NCI-H774 (cell line): ENCODE measurements at places on chromosomes 16 and 17.

DNA sequence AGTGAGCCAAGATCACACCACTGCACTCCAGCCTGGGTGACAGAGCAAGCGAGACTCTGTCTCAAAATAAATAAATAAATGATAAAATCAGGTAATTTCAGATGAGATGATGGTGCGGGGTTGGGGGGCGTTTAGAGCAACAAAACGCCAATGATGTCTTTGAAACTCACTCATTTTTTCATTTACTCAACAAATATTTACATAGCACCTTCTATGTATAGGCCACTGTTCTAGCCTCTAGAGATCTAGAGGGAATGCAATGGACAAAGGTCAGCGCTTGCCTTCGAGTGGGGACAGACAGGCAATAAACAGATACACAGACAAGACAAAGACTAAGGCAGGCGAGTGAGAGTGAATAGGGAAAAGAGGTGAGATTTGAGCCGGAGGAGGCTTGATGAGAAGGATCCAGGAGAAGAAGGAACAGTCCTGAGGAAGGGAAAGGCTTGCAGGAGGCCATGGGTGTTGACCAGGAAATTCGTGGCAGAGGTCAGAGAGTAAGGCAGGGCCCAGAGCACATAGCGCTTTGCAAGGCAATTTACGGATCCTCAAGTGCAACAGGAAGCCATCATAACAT, 14.1 kb downstream of the ALDH3A1 start:
- no peak for DNase-seq

GRCh38 chr17:59845595-59846393, 46.9 kb downstream of the TUBD1 start:
- peak; percentile 98 for DNase-seq

GRCh38 chr17:38907930-38908675, 17.3 kb upstream of the LASP1NB start:
- DNase-seq = no peak

- no peak for DNase-seq
Measured at GRCh38 chr16:69438465-69438864, 14.0 kb downstream of the CYB5B start.

GRCh38 chr16:22624800-22625533, 114.3 kb downstream of the NPIPB5 start:
- no peak for DNase-seq

GRCh38 chr16:10242916-10243315, 60.7 kb upstream of the GRIN2A start:
- DNase-seq = no peak

DNA sequence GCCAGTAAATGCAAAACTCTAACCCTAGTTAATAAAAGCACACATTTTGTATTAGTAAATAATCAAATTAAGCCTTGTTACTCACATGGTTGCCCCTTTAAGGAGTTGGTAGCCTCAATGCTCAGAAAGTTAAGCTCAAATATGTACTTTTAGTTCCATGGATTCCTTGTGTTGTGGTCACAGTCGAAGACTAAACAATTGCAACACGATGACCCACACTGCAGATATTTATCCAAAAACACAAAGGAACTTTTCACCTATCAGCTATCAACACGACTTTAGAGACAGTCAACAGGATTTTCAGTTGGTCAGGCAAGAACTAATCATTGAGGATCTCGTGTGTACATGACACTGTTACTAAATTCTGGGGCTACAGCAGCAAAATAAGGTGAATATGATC, 47.4 kb upstream of the NUDT7 start:
- DNase-seq = no peak

GRCh38 chr17:83179811-83180210, 100.4 kb downstream of the METRNL start:
- DNase-seq = no peak
